DMS153 (cell line): ENCODE measurements at places on chromosomes 4 and X.
A peak's percentile ranks its signal among the peaks of the same experiment; 100 is the strongest.

- no peak for DNase-seq
These were observed 206.8 kb downstream of the CHRDL1 start for GRCh38 chrX:110588853-110589252.

- DNase-seq = no peak
These were observed 86.6 kb downstream of the RTL5 start for GRCh38 chrX:72045141-72045540.

GRCh38 chrX:133215017-133215416, 3.1 kb downstream of the TFDP3 start:
- DNase-seq = no peak

DNA sequence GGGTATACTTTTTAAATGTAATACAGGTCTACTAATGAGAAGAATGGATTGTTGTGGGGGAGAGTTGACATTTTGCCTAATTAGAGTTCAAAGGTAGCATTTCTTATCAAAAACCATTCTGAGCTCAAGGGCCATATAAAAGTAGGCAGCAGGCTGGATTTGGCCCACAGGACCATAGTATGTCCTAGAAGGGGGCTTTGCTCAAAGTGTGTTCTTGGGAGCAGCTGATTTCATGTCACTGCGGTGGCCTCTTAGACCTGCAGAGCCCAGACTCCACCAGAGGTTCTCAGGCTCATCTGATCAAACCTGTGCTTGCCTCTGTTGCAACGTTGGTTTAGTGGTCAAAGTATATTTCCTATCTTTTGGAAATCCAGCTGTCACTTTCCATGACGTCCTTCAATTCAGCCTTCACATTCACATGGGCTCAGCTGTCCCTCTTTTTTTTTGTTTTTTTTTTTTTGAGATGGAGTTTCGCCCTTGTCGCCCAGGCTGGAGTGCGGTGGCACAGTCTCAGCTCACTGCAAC, 34.6 kb upstream of the TENM3 start:
- DNase-seq = no peak

- peak; percentile 77 for DNase-seq
These were observed 11.7 kb upstream of the STATH start for GRCh38 chr4:69984030-69984443.

GRCh38 chr4:151983854-151984253, 223.0 kb upstream of the GATB start:
- DNase-seq = peak; percentile 79

GRCh38 chrX:29530501-29530900, 684.9 kb upstream of the MAGEB2 start:
- no peak for DNase-seq

- DNase-seq = no peak
These were observed 13.4 kb downstream of the LEF1 start for GRCh38 chr4:108155373-108155772.

DNA sequence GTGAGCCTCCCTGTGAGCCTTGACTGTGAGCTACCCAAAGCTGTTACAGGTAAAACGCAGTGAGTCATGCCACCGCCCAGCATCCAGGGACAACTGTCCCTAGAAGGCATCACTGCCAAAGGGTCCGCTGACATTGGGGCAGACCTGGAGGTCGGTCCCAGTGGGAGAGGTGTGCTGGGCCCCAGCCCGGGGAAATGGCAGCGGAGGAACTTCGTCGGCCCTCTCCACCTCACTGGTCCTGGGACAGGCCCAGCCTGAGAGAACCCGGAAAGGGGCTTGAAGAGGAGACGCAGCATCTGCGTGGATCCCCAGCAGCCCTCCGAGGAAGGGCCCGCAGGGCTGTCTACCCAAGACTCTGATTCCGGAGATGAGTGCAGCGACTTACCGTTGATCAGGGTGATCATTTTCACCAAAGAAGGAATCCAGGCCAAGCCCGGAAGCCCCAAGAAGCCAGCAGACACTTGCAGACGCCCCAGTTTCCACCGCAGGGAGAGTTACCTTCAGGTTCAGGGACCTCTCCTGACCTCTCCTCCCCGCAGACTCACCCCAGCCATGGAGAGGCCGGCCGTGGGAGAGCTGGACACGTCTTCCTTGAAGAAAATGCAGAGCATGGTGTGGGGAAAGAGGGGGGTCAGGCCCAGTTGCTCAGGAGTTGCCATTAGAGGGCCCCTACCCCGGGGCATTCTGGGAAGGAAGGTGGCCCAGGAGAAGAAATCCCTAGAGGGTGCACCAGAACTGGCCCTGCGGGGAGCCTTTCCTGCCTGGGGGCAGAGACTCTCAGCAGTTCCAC, 51.2 kb downstream of the CXorf49B start:
- DNase-seq = no peak

- no peak for DNase-seq
These were observed 78.4 kb downstream of the CBLL2 start for GRCh38 chrX:22351076-22351475.

DNA sequence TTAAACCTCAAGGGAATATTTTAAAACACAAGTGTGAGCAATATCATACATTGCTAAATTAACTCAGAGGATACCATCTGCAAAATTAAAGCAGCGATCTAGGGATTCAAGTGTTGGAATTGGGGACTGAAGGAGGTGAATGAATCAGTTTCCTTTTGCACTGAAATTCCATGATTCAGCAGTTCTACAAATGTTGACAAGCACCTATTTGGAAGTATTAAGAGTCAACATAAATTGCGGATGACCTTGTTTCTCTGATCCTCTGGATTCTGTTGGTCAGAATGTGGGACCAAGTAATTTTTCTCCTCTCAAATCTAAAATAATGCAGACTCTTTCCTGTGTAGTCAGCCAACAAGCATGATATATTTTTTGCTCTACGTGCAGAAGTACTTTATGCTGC, 78.8 kb downstream of the LDB2 start:
- DNase-seq = no peak

DNA sequence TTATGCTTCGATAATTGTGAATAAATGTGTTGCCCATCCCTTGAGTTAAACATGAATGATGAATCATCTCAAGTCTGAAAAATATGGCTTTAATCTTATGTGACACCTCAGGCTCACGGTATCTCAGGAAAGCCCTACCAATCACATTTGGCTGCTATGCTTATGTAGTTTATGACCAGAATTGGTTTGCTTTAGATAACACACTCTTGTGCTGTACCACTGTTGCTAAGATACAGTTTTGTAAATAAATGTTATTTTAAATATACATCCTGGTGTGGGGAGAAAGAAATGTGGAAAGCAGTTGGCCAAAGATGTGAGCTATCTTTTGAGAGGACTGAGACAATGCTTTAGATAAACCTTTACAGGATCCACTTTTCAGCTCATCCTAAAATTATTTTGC, 63.2 kb downstream of the NPY1R start:
- DNase-seq = no peak

DNA sequence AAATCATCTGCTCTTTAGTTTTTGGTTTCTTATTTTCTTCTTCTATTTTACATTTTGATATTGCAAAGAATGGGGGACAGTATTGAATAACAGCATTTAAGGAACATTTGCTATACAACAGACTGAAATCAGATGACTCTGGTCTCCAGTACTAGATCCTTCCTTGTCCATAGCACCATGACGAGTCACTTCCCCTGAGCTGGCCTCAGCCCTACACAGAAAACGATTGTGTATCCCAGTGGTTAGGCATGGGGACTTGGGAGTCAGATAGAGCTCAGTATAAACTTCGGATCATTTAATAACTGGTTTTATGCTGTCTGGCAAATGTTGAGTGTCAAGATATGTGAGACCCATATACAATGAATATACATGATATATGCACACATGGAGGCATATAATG, 44.7 kb upstream of the BEX4 start:
- no peak for DNase-seq

DNA sequence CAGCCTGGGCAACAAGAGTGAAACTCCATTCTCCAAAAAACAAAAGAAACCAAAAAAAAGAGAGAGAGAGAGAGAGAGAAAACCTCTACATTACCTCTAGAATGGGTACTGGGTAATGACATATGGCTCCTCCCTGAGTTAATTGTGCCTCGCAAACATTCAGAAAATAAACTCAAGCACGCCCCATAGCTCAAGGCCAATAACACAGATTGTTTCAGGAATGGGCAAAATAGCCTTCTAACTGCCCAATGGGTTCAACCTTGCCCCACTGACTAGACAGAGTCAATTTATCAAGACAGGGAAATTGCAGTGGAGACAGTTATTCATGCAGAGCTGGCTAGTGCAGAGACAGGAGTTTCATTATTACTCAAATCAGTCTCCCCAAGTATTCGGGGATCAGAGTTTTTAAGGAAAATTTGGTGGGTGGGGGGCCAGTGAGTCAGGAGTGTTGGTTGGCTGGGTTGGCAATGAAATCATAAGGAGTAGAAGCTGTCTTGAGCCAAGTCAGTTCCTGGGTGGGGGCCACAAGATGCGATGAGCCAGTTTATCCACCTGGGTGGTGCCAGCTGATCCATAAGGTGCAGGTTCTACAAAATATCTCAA, 25.1 kb downstream of the NIPAL1 start:
- no peak for DNase-seq

GRCh38 chr4:31194823-31195222, 474.7 kb downstream of the PCDH7 start:
- no peak for DNase-seq

GRCh38 chr4:46389301-46389775, 590 bp downstream of the GABRA2 start:
- DNase-seq = no peak

DNA sequence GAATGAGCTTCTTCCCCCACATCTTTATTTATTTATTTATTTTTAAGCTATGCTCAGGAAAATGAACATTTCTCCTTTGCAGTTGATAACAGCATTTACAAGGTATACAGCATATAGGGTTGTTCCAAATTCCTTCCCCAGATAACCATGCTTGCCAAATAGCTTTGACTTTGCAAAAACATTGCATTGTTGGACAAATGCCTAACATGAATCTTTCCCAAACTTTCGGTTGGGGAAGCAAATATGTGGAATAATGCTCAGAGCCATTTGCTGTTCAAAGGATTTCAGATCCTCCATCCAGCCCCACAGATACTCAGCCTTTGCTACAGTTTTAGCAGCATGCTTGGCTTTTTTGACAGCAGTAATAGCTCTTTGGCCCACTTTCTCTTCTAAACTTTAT, 127.2 kb upstream of the AGA start:
- DNase-seq = no peak

DNA sequence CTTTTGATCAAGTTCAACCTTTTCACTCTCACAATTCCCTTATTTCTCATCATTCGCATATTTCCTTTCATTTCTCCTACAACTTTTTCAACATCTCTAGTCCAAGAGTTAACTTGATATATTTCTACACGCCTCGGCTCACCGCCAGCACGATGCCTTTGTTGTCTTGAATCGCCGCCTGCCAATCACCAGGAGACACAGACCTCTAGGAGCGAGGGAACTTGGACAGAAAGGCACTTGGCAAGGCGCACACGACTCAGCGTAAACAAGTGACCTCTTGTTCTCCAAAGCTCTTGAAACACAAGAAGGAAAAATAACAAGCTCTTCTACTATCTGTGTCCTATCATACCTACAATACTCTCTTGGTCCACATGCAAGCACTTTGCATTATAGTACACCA, 27.1 kb upstream of the RBMX start:
- peak; percentile 4 for DNase-seq

DNA sequence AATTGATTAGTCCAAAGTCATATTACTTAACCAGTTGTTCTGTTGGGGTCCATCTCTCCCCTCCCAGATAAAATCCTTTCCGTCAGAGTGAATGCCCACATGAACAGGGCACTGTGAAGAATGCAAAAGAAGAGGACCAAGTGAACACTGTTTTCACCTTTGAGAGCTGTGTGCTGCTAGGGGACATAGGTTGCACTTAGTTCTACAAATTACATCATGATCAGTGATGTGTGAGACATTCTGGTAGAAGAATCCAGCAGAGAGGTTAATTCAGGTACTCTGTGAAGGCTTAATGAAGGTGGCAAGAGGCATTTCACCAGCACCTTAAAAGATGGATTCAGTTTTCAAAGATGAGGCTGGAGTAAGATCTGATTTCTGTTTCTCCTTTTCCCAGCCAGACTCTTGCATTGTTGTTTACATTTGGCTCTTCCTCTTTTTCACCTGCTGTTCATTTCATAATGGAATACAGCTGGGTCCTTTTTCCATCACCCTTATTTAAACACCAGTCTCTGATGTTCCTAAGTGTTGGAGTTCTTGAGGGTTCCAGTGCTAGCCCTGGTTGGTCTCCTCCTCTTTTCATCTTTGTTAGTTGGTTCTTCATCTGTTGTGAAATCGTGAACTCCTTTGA, 10.9 kb downstream of the GAB1 start:
- no peak for DNase-seq

DNA sequence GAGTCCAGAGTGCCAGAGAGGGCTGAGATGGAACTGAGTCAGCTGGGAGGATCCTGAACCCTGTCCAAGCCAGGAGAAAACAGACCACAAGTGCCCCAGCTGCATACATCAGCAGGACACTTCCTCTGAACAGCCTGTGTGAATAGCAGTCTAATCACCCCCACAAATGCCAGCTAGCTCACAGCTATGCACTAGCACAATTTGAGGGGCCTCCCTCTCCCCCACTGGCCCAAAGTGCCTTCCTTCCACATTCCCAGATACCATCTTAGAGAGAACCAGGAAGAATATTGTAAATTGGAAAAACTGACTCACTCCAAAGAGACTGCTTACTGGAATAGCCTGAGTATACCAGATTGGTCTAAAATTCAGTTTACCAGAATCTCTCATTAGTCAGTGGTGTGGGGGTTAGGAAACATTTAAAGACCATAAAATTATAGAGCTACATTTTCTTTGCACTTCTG, 292.6 kb upstream of the KLF3 start:
- DNase-seq = no peak

GRCh38 chr4:154757713-154758112, 13.9 kb downstream of the LRAT start:
- DNase-seq = no peak

- no peak for DNase-seq
These were observed 26.6 kb upstream of the MAN2B2 start for GRCh38 chr4:6548201-6548881.

DNA sequence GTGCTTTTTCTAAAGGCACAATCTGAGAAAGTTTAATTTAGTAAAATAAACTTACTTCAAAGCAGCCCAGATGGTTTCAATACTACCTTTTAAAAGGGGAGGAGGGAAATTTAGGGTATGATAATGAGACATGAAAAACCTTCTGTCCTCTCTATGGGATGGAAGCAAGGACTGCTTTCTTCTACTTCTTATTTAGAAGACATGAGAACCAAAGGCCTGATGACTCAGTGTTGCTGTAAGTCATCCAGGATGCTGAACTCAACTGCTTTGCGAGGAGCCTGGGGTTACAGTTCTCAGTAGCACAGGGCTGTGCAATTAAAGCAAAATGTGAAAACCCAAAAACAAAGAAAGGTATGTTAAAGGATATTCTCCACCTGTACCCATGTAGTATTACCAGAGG, 140.8 kb upstream of the EDNRA start:
- DNase-seq = no peak

- no peak for DNase-seq
These were observed 49.2 kb downstream of the EDNRA start for GRCh38 chr4:147530134-147530533.

DNA sequence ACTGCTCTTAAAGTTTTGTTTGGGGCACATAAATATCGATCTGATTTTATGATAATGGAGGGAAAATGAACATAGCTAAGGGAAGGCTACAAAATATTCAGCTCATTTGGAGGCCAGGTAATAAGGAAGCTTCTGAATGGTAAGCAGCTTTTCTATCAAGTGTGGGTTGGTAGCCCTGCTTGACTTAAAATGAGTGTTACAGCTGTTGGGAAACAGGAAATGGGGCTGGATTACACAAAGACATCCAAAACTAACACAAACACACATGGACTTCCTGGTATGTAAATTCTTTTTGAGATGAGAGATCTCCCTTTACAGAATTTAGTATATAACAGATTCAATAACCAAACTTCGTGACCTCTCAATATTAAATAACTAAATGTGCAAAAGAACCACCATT, 58.0 kb downstream of the FGF16 start:
- peak; percentile 36 for DNase-seq

- no peak for DNase-seq
These were observed 10.7 kb upstream of the MTNR1A start for GRCh38 chr4:186566068-186566467.
